ENCODE measurements at places on chromosomes 4 and X.

DNA sequence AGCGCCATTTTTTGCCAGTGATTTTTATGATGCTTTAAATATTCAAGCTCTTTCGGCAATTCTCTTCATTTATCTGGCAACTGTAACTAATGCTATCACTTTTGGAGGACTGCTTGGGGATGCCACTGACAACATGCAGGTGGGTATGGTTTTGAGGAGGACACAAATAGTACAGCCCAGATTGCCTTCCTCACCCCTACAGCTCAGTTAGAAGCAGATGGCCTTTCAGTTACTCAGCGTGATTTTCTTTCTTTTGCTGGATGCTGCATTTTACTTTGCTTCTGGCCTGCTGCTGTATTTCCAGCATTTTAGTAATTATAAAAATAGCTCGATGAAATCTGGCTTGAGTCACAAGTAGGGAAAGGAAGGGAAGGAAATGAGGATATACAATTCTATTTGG is 114.7 kb downstream of the SLC4A4 start:
- no peak for DNase-seq

GRCh38 chrX:68989865-68990606 is 161.2 kb downstream of the EFNB1 start:
- DNase-seq, result no peak

- DNase-seq, result no peak
Observed at GRCh38 chr4:12137575-12137974, 708.9 kb upstream of the HS3ST1 start.

- no peak for DNase-seq
Observed at GRCh38 chrX:44152852-44153251, 179.7 kb upstream of the NDP start.

DNA sequence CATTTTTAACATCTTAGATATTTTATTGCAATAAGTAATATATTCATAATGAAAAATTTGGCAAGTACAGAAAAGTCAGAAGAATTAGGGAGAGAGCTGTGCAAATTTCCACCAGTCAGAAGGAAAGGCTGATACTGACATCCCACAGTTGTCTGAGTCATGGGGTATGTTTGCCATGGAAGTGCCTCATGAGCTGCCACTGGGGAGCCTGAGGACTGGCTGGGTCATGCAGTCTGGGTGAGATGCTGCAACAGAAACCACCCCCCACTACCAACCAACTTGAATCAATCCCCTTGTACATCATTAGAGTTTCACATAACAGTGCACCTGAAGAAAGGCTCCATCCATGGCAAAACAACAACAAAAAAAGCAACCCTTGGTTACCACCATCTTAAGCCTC is 45.2 kb upstream of the ENPP6 start:
- DNase-seq, result no peak

DNA sequence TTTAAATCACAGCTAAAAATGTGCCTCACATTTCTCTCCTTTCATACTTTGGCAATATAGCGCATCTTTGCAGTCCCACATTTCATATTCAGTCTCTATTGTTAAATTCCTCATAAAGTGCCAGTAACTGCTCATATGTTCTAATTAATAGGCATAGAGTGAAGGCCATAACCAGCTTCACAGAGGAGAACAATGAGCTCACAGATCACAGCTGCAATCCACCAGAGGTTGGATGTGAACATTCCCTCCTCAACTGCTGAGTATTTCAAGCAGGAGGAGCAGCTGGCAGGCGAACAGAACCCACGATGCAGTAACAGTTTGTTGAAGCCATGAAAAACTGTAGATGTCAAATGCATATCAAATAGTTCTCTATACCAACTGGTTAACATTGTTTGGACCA is 2088.7 kb upstream of the AGA start:
- DNase-seq, result no peak

GRCh38 chr4:168993714-168994510 is 16.1 kb downstream of the CBR4 start:
- no peak for DNase-seq

DNA sequence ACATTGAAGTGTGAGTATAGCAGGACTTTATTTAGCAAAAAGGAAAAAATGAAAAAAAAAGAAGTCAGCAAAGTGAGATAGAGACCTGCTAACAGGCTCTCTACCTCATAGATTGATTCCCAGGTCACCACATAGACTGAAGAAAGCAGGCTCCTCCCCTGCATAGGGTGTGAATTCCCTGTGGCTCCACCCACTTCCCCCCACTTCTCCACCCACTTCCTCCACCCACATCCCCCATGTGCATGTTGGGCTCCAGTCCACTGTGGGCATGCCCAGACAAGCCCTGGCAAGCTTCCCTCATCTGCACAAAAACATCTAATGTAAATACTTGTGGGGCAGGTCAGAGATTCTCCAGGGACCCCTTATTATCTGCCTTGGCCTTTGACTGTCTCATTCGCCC is 97.8 kb downstream of the TMEM47 start:
- no peak for DNase-seq

DNA sequence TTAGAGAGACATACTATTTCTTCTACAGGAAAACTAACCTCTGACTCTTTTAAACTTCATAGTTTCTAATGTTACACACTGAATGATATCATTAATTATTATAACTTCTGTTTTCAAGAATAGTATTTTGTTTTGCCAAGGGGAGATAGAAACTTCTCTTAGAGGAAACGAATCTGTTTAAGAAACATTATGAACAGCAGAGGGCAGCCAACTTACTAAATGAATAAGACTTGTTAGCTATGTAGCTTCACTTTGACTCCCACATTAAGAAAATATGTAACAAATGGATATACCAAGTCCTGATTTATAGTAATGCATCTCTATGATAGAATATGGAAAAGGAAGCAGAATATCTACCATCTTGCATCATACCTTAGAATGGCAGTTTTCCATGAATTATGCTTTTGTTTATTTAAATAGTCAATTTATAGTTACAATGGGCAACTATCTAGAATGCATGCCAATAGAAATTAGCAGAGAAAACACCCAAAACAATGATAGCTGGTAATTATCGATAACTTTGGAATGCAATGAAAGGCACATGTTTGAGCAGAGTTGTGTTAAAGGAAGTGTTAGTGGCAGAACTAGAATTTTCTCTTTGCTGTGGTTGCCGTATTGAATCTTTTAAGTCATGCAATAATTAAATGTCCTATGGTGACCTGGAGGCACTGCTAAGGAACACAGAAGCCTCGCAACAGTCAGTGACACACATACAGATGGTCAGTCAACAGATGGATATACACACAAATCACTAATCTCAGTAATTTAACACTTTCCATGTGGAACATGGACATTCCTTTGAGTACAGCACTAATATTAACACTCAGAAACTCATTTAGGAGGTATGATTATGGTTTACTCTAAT is 105.7 kb upstream of the PDLIM3 start:
- DNase-seq, result no peak

- no peak for DNase-seq
Observed at GRCh38 chrX:118644378-118644777, 83.0 kb upstream of the IL13RA1 start.

DNA sequence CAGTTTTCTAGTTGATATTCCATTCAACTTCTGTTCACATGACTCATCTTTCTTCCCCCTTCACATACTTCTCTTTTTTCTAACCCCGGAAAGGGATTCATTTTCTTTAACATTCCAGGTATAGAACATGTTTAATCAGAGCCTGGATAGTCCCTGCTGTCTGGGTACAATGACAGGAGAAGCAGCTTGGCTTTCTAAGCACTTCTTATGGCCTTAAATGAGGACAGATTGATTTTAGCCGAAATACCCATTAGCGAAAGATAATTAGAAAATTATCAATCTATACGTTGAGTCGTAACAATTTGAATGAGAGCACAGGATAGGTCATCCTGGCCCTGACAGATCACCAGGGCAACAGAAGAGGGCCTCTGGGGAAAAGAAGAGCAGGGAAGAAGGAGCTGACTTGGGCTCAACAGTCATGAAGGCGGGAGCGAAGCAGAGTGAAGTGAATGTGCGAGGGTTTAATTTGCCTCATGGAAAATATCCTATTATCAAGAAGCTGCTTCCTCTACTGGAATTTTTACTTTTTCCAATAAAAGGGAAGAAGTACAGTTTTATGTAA is 62.2 kb downstream of the PPP1R2C start:
- no peak for DNase-seq

GRCh38 chr4:137116144-137116543 is 416.1 kb downstream of the PCDH18 start:
- DNase-seq, result no peak

DNA sequence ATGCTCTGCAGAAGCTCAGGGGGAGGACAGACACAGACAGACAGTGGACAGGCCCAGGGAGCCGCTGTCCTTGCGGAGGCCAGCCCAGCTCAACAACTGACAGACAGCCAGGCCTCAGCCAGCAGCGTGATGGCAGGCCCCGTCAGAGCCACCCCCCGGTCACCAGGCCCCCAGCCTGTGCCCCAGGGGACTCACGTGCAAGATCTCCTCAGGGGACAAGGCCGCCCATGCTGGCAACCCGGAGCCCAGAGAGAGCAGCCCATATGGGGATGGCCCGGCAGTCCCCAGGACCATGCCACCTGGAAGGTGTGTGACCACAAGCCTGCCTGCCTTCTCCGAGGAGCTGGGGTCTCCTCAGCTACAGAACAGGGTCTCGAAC is 28.0 kb upstream of the MXD4 start:
- no peak for DNase-seq

DNA sequence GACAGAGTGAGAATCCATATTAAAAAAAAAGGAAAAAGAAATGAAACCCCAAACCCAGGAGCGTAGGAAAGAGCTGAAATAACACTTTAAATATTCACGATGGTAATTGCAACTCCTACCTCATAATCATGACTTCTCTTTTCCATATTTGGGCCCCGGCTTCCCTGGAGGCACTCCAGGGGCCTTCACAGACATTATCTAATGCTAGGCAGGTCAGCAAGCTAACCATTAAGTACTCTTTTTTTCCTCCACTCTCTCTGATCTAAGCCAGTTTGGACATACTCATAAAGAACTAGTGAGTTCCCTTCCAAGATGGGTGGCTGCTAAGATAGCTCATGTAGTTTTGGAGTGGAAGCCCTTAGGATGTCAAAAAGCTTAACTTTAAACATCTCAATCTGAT is 83.2 kb downstream of the SH3KBP1 start:
- no peak for DNase-seq

- DNase-seq, result no peak
Observed at GRCh38 chr4:152696764-152697261, 17.0 kb upstream of the TMEM154 start.

DNA sequence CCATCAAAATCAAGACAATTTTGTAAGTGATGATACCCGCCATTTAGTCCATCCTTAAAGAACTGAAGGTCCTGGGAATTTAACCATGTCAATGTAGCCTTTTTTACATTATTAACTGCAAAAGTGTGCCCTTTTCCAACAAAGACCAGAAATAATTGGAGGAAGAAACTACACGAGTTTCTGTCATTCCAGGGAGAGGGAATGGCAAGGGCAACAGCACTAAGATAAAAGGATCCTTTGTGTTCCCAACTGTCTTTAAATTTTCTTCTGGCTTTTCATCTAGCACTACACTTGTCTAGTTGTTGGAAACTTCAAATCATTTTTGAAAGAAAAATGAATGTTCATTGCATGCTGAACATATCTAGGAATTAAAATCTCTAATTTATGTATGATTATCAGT is 286.2 kb downstream of the GALNTL6 start:
- no peak for DNase-seq

DNA sequence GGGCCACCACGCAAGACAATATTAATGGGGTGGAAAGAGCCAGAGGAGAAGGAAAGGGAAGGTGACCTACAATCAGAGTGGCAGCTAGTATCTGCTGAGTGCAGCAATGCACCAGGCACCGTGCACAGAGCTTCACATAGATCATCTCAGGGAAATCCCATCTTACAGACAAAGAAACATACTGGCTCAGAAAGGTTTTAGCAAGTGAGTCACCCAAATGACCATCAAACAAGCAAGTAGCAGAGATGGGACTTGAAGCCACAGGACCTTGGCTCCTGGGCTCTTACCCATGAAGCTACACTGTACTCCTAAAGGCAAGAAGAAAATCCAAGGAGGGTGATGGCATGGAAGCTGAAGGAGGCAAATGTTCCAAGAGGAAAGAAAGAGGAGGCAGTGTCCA is 6.8 kb downstream of the ANXA5 start:
- DNase-seq, result no peak

- DNase-seq, result no peak
Observed at GRCh38 chrX:119624417-119624816, 18.2 kb upstream of the NKRF start.

GRCh38 chr4:125353131-125353530 is 38.4 kb downstream of the FAT4 start:
- no peak for DNase-seq

DNA sequence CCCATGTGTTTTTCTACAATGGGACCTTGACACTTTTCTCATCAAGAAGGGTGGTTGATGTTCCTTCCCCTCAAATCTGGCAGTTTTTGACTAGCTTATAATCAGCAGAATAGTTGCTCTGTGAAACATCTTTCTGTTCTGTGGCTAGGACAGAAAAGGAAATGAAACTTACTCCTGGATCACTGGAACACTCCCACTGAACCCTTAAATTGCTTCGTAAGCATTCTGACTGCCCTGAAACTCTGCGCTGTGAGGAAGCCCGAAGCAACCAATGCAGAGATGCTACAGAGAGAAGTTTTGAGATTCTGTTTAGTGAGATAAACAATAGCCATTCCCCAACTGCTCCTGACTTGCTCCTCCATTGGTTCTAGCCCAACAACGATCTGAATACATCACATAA is 602.2 kb downstream of the CENPC start:
- DNase-seq, result no peak

GRCh38 chr4:104890598-104891275 is 255.9 kb upstream of the TET2 start:
- no peak for DNase-seq

- DNase-seq, result no peak
Observed at GRCh38 chr4:109611045-109611646, 51.1 kb downstream of the MCUB start.

- no peak for DNase-seq
Observed at GRCh38 chrX:77925764-77926163, 15.3 kb downstream of the ATP7A start.

GRCh38 chrX:44946771-44947170 is 73.8 kb downstream of the KDM6A start:
- no peak for DNase-seq

- no peak for DNase-seq
Observed at GRCh38 chr4:80071604-80072227, 1.3 kb downstream of the ANTXR2 start.

- no peak for DNase-seq
Observed at GRCh38 chrX:85052205-85052604, 48.5 kb downstream of the APOOL start.

- no peak for DNase-seq
Observed at GRCh38 chr4:37628977-37629609, 57.1 kb downstream of the RELL1 start.

DNA sequence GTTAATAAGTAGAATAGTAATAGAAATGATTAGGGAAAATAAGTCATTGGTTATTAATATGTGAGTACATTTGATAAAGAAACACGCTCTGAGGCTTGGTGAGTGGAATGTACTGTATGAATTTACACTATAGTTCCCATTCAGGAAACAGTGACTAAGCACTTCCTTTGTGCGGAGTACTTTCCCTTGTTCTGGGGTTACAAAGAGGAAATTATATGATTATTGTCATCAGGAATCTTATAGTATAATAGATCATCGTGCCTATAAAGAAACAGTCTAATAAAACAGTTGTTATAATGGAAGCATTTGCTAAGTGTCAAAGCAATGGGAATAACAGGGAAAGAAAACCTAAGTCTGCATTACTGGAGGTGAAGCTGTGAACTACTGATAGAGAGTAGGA is 138.0 kb downstream of the RPA4 start:
- DNase-seq, result no peak
